Cardiac fibroblast (primary cell): ENCODE measurements at places on chromosomes 1 and 21.

DNA sequence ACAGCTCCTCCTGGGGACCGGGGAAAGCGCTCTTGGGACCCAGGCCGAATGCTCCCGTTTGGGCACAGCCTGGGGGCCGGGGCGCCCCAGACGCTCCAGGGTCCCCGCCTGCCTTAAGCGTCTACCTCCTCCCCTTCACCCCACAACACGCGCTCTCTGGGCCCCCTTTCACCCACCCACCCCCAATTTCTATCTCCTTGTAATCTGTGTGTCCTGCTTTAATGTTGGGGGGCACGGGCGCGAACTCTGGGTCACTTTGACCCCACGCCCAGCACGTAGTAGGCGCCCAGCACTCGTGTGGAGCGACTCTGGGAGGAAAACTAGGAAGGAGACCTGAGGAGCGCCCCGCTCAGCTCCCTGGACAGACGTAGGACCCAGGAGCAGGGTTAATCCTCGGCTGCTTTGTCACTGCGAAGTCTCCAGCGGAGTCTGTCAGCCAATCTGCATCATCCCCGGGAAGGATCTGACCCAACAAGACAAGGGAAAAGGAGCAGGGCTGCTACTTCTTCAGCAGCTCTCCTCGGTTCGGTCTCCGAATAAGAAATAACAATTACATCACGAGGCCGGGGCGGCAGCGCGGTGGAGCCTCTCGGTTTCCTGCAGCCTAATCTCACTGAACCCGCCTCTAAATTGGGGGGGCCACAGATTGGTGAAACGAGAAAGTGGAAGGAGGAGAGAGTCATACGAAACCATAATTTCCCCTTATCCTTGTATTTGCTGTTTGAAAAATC is 757 bp upstream of the NRIP1 start:
- peak; percentile 86 for DNase-seq

- DNase-seq: no peak
Observed at GRCh38 chr1:53552146-53552861, 93.1 kb downstream of the DMRTB1 start.

DNA sequence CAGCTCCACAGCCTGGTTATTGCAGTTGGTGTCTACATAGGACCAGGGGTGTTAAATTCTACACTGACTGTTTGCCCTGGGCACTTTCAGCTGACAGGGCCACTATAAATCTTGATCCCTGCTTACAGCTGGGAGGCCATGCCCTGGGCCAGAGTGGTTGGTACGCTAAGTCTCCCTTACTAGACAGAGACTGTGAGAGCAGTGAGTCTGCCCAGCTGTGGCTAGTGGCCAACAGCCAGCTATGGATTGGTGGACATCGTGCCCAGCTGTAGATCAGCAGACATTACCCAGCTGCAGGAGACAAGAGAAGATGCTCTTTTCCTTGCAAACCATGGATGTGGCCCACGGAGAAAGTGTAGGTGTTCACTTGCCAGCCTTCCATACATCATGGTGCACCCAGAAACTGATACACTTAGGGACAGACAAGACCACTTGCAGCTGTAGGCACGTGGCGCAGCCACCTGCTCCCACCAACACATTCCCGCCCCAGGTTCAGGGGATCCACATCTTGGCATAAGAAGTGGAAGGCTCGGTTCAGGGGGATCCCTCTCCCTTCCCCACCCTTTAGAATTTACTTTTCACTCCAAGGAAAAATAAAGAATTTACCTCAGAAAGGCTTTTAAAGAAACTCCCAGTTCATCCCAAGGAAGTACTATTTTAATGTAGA is 16.4 kb upstream of the PAX7 start:
- no peak for DNase-seq

GRCh38 chr1:11880911-11881748 is 22.4 kb upstream of the NPPB start:
- DNase-seq: no peak

GRCh38 chr1:229091721-229092136 is 179.2 kb upstream of the RAB4A start:
- no peak for DNase-seq

GRCh38 chr1:243438815-243439214 is 183.0 kb downstream of the SDCCAG8 start:
- DNase-seq: no peak

DNA sequence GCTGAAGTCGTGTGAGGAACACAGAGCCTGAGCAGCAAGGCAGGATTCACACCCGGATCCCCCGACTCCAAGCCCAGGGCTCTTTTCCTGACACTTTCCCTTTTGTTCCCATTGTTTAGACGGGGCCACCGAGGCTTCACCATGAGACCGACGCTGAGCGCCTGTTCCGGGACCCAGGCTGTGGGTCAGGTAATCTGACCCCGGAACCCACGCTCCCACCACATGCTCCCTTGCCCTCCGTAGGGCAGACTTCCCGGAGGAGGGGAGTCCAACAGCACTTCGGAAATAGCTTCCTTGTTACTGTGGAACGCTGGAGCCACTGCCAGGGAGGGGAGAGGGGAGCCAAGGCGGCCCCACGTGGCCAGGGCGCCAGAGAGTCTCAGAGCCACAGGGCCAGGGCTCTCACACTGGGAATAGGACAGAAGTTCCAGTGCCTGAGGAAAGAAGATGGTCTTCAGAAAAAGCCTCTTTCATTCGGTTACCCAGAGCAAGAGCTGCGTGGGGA is 18.4 kb downstream of the RUNX3 start:
- DNase-seq: no peak
